Left ventricle myocardium inferior (tissue), 1 donor: ENCODE measurements at places on chromosomes 1 and 21. TPM values are rescaled to one million over a fixed set of nuclear protein-coding genes. Genes with fewer than 3 reads are reported as not detected.

DNA sequence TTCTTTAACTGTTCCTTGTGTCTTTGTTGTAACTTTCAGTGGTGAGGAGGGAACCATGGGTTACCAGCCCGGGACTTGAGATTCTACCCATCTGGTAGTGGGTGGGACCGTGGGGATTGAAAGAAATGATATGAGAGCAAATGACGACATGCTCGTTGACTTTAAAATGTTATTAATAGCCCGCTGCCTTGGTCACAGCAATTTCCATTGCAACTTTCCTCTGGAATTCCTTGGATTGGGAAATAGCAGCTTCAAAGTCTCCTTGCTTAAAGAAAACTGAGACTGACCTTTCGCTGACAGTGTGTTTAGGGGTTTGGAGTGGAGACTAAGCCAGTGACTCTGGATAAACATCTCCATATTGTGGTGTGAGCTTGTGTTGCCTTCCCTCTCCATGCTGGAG lies 44.2 kb upstream of the MARK1 start:
- no peak for DNase-seq
- no peaks in the 10 kb centered on the region for H3K36me3 ChIP-seq
- H3K4me1 ChIP-seq = peaks cover 16% of the 10 kb centered on the region
- H3K27me3 ChIP-seq = no peaks in the 10 kb centered on the region
- H3K4me3 ChIP-seq = no peak overlapping the region

DNA sequence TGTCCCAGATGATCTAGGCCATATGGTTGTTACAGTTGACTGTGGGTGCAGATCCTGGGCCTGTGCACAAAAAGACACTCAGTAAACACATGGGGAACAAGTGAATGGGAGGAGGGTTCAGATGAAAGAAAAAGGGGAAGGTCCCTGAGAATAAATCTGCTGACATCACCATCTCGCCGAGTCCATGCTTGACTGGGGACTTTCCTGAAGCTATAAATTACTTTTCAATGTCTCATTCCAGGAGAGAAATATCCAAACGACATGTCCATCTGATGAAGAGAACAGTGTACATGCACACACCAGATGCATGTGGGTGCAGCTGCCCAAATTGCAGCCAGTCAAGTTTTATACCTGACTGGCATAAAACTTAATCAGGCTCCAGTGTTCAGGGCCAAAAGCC lies 109.0 kb downstream of the HIVEP3 start:
- no peak overlapping the region for H3K4me3 ChIP-seq
- DNase-seq = no peak
- no peaks in the 10 kb centered on the region for H3K27me3 ChIP-seq

DNA sequence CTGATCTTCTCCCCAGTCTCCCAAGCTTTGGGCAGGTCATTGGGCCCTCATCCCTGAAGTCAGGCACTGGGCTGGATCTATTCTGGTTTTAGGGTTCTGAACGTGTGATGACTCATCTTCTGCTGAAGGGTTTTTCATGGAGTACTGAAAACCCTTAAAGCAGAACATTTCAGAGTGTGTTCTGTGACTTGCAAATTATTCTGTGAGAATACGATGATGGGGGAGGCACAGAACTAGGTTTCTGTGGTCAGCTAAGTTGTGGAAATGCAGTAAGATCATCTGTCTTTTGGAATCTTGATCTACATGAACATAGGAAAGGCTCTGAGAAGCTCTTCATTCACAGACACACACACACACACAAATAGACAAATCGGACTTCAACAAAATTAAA lies 46.2 kb downstream of the NAV1 start:
- no peaks in the 10 kb centered on the region for H3K36me3 ChIP-seq
- peak overlapping the region; percentile 57 for H3K27ac ChIP-seq
- no peaks in the 10 kb centered on the region for H3K27me3 ChIP-seq
- DNase-seq = no peak

GRCh38 chr21:32298148-32298559 lies 501 bp upstream of the MRAP start:
- H3K4me1 ChIP-seq = no peaks in the 10 kb centered on the region
- no peak overlapping the region for H3K4me3 ChIP-seq
- DNase-seq = no peak

DNA sequence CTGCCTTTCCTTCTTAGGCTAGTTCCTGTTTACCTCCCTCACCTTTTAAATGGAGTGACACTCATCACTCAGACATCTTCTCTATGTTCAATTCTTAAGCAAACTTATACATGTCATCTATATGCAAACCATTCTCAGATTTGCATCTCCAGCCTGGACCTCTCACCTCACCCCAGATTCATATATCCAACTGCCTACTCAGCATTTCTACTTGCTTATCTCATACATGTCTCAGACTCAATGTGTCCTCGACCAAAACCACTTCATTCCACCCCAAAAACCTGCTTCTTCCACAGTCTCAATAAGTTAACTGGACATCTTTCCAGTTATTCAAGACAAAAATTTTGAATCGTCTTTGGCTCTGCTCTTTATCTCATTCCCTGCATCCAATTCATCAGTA lies 62.6 kb downstream of the ERICH3 start:
- no peak overlapping the region for H3K27ac ChIP-seq
- H3K36me3 ChIP-seq = no peaks in the 10 kb centered on the region
- H3K4me3 ChIP-seq = no peak overlapping the region
- DNase-seq = no peak
- no peaks in the 10 kb centered on the region for H3K4me1 ChIP-seq

DNA sequence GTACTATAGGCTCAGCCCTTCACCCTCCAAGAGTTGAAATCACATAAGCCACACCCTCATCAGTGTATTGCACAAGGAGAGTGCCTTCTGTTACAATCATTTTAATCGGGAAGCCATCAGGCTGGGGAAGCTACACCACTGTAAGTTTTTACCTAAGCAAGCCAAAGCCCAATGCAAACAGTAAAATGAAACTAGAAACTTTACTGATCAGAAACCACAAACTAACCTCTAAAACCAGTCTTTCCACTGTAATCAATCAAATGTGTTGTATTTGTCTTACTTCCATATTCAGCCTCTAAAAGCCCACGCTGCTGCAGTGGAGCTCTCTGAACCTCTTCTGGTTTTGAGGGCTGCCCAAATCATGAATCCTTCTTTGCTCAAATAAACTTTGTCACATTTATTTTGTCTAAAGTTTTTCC lies 26.2 kb downstream of the CAPN8 start:
- no peaks in the 10 kb centered on the region for H3K4me1 ChIP-seq
- H3K4me3 ChIP-seq = no peak overlapping the region
- peaks cover 46% of the 10 kb centered on the region for H3K27me3 ChIP-seq
- no peaks in the 10 kb centered on the region for H3K36me3 ChIP-seq
- no peak overlapping the region for H3K27ac ChIP-seq
- DNase-seq = no peak

DNA sequence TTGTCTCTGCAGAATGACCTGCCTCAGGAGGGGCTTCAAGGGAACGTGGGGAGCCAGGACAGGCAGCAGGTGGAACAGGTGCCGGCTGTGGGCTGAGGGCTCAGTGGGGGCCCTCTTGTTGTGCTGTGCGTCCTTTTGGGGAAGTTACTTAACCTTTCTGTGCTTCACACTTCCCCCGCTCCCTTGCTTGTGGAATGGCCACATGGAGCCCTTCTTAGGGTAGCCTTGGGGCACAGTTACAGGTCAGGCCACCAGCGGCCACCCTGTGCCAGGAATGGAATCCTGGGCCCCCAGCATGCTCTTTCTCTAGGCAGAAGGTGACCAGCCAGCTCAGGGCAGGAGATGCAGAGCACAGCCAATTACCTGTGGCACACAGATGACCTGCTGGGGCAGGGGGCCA lies 2.6 kb downstream of the IKBKE start:
- no peak overlapping the region for H3K4me3 ChIP-seq
- H3K27ac ChIP-seq = no peak overlapping the region
- peaks cover 29% of the 10 kb centered on the region for H3K4me1 ChIP-seq
- DNase-seq = no peak

DNA sequence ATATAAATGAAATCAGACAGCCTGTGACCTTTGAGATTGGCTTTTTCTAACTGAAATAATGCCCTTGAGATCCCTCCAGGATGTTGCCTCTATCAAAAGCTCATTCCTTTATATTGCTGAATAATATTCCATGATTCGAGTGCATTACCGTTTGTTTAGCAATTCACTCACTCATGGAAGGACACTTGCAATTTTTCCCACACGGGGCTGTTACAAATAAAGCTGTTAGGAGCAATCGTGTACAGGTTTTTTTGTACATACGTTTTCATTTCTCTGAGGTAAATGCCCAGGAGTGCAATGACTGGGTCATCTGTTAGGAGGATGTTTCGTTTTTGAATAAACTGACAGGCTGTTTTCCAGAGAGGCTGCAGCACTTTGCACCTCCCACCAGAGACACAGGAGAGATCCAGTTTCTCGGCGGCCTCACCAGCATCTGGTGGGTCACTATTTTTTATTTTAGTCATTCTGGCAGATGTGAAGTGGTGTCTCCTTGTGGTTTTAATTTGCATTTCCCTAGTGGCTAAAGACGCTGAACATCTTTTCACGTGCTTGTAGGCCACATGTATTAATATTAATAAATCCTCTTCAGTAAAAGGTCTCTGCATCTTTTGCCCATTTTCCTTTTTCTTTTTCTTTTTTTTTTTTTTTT lies 11.0 kb downstream of the PRDM15 start:
- H3K27me3 ChIP-seq = no peaks in the 10 kb centered on the region
- H3K4me3 ChIP-seq = no peak overlapping the region
- no peaks in the 10 kb centered on the region for H3K4me1 ChIP-seq
- no peaks in the 10 kb centered on the region for H3K36me3 ChIP-seq
- no peak overlapping the region for H3K27ac ChIP-seq

- H3K36me3 ChIP-seq = no peaks in the 10 kb centered on the region
- no peak overlapping the region for H3K4me3 ChIP-seq
- no peaks in the 10 kb centered on the region for H3K27me3 ChIP-seq
These were observed 128.4 kb downstream of the NTMT2 start for GRCh38 chr1:170274131-170274501.

GRCh38 chr1:186210258-186210657 lies 164.8 kb downstream of the TPR start:
- peaks cover 8% of the 10 kb centered on the region for H3K4me1 ChIP-seq
- no peaks in the 10 kb centered on the region for H3K27me3 ChIP-seq
- no peaks in the 10 kb centered on the region for H3K36me3 ChIP-seq

GRCh38 chr21:37208741-37209225 lies 58.4 kb downstream of the VPS26C start:
- H3K27me3 ChIP-seq = no peaks in the 10 kb centered on the region
- peak overlapping the region; percentile 87 for H3K27ac ChIP-seq
- peak overlapping the region; percentile 51 for H3K4me3 ChIP-seq
- no peak for DNase-seq

- H3K4me3 ChIP-seq = no peak overlapping the region
- H3K27ac ChIP-seq = peak overlapping the region; percentile 70
- DNase-seq = no peak
- H3K4me1 ChIP-seq = no peaks in the 10 kb centered on the region
- peaks cover 69% of the 10 kb centered on the region for H3K27me3 ChIP-seq
These were observed 76.2 kb upstream of the KAZN start for GRCh38 chr1:14522077-14522925.

DNA sequence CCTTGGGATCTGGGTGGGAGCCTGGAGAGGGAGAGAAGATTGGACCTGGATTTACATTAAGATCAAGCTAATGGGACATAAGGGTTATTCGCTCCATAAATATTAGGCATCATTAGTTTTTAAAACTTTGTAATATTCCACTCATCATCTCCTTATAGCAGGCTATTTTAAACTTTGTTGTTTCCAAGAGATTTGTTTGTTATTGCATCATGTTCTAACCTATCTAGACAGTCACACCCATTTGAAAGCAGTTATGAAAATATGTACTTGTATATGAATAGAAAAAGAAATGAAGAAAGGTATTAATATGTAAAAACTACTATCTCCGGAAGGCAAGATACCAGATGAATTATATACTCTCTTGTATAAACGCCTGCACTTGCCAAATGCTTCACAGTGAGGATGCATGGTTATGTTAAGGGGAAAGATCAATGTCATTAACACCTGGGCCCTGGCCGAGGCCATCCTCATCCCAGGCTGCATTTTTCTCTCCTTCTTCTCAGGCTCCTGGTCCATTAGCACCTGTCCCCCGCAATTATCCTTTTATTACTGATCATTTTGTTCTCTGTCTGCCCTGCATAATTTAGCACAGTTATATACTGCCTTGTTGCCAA lies 468.2 kb downstream of the MATN1 start:
- no peak for DNase-seq
- no peak overlapping the region for H3K27ac ChIP-seq
- no peaks in the 10 kb centered on the region for H3K36me3 ChIP-seq
- peaks cover 100% of the 10 kb centered on the region for H3K27me3 ChIP-seq

- H3K36me3 ChIP-seq = peaks cover 41% of the 10 kb centered on the region
- H3K4me3 ChIP-seq = no peak overlapping the region
- no peaks in the 10 kb centered on the region for H3K27me3 ChIP-seq
- no peak for DNase-seq
These were observed 193.3 kb upstream of the TNR start for GRCh38 chr1:175936736-175937135.

GRCh38 chr1:9700340-9700739 lies 48.8 kb downstream of the PIK3CD start:
- no peaks in the 10 kb centered on the region for H3K27me3 ChIP-seq
- no peaks in the 10 kb centered on the region for H3K4me1 ChIP-seq
- no peaks in the 10 kb centered on the region for H3K36me3 ChIP-seq
- DNase-seq = no peak
- no peak overlapping the region for H3K27ac ChIP-seq

DNA sequence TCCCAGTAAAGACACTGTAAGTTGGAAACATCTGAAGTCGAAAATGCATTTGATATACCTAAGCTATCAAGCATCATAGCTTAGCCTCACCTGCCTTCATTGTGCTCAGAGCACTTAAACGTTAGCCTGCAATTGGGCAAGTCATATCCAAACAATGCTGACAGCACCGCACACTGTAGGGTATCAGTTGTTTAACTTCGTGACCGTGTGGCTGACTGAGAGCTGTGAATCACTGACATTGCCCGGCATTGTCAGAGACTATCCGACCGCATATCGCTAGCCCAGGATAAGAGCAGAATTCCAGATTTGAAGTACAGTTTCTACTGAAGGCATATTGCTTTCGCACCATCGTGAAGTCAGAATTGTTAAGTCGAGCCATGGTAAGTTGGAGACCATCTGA lies 41.5 kb downstream of the GALNT2 start:
- no peak overlapping the region for H3K4me3 ChIP-seq
- peaks cover 67% of the 10 kb centered on the region for H3K4me1 ChIP-seq
- no peak for DNase-seq
- no peak overlapping the region for H3K27ac ChIP-seq
- no peaks in the 10 kb centered on the region for H3K27me3 ChIP-seq
- H3K36me3 ChIP-seq = no peaks in the 10 kb centered on the region

- H3K4me1 ChIP-seq = no peaks in the 10 kb centered on the region
- DNase-seq = no peak
- H3K27ac ChIP-seq = no peak overlapping the region
- no peaks in the 10 kb centered on the region for H3K36me3 ChIP-seq
These were observed 304.9 kb downstream of the FAM72C start for GRCh38 chr1:143666851-143667250.

The CCDC185 gene
- not detected for total RNA-seq

The LRRC42 gene
- total RNA-seq = 12.9 TPM

The PCP4L1 gene
- not detected for total RNA-seq
